Activated naive CD8-positive, alpha-beta T cell treated with anti-CD3 and anti-CD28 coated beads, Interleukin-2, amount 10 ng/mL, durations not matched to agents 7 days and 5 days (primary cell): ENCODE measurements at places on chromosomes 1 and 21. TPM values are rescaled to one million over a fixed set of nuclear protein-coding genes. Genes with fewer than 3 reads are reported as not detected.

GRCh38 chr1:15959827-15960446 lies 16.0 kb downstream of the ZBTB17 start:
- no peak for DNase-seq

DNA sequence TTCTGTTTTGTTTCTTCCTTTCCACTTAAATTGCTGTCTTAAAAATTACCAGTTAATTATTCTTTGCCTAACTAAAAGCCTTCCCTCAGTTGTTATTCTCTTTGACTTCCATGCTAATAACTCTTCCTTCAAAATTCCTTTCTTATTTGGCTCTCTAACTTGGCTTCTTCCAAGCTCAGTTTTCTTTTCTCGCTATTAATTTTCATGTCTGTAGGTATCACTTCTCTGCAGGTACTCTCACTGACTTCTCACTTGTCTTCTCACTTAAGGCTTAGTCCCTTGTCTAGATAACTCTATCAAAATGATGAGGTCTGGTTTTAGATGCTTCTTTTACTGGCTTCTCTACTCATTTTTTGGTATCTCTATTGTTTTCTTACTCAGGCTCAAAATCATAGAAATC lies 10.1 kb downstream of the CDC7 start:
- DNase-seq = no peak

- DNase-seq = no peak
Observed at GRCh38 chr1:67747671-67748546, 62.9 kb downstream of the GADD45A start.

DNA sequence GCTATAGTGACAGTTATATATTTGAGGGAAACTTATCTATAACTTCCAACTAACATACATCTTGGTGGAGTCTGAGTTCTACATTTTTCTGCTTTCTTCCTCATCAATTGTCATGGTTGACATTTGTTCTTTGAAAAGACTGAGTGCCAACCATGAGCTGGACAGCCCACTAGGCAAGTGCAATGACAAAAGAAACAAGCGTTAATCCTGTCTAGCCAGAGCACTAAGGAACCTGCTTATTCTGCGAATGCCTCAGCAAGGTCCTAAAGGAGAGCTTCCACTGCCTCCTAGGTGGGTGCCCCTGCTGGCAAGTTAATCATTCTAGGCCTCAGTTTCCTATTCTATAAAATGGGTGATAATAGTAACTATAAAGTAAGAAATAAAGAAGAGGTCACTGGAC lies 44.8 kb downstream of the IRF2BP2 start:
- no peak for DNase-seq

GRCh38 chr1:217089361-217090014 lies 366.3 kb upstream of the ESRRG start:
- DNase-seq = no peak

DNA sequence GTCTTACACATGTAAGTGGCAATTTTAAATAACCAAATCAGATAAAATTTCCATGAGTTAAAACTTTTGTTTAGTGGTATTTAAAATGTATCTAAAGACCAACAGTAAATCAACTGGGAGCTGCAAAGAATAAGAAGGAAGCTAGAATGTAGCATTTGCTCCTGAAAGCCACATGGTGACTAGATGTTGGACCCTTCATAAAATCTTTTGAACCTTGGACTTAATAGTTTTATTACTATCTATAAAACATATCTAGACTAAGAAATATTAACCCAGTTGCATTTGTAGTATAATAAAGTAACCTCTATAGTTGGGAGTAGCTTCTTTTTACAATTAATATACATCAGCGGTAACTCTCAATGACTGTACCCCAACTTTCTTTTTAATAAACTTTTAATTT lies 72.1 kb downstream of the UBE4B start:
- no peak for DNase-seq

DNA sequence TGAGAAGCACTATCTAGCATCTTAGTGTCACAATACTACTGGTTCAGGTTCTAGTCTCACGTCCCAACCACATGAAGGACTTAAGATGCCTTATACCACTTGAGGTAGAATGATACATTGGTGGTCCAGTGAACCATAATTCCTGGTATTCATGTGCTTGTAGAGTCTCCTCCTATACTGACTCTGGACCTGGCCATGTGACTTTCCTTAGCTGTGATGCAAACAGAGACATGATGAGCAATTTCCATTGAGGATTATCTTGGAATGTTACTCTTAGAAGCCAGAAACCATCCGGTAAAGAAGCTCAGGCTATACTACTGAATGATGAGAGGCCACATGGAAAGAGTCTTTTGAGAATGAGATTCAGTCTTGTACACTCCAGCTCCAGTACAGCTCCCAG lies 105.7 kb downstream of the NME7 start:
- DNase-seq = no peak

DNA sequence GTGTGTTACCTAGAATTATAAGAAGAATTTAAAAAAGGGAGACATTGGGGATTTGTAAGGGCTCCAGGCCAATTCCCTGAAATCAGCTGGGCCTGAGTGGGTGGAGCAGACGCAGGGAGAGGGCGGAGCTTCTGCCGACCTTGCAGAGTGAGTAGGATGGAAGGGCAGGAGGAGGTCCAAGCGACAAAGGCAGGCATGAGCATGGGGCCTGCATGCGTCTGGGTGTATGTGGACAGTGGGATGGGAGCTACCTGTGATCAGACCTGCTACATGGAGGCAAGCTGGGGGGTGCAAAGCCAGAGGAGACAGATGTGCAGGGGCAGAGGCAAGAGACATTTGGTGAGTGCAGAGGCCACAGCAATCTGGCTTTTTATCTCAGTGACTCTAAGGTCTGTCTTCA lies 105.3 kb upstream of the OLIG2 start:
- no peak for DNase-seq

GRCh38 chr1:109112056-109112651 lies 1.8 kb upstream of the ELAPOR1 start:
- DNase-seq = no peak

DNA sequence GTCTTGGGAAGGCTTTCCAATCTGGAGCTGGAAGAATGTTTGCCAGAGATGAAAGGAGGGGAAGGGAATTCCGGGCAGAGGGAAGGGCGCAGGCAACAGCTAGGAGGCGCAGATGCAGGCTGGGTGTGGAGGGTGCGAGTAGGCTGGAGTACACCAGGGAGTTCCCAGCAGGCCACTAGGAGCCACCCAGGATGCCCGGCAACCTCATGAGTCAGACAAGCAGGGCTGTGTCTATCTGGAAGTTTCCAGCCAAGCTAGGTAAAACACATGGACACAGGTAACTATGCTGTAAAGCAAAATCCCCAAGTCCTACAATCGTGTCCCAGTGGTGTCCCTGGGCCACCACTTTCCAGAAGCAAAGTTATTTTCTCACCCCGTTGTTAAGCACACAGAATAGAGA lies 990 bp upstream of the NBL1 start:
- DNase-seq = no peak

- no peak for DNase-seq
Observed at GRCh38 chr1:178218550-178218949, 124.6 kb downstream of the RASAL2 start.

MTARC1 gene
- not detected for total RNA-seq

NTMT2 gene
- not detected for total RNA-seq

PSRC1 gene
- total RNA-seq = 30.5 TPM
